ENCODE measurements at places on chromosomes 2 and 18.

- DNase-seq: no peak
Observed at GRCh38 chr18:23945416-23946079, 69.0 kb upstream of the TTC39C start.

DNA sequence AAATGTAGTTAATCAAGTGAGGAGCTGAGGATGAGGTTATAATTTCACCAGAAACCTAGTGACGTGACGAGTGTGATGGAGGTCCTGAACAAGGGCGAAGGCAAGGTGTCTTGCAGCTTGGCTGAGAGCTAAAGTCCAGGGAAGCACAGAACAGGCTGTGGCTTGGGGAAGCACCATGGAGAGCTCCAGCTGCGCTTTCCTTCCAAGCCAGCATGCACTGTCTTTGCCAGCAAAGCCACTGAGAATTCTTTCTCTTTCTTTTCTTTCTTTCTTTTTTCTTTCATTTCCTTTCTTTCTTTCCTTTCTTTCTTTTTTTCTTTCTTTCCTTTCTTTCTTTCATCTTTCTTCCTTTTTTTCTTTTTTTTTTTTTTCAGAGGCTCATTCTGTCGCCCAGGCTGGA lies 239.3 kb downstream of the FBXO15 start:
- peak; percentile 10 for DNase-seq

- DNase-seq: no peak
Observed at GRCh38 chr2:226270285-226271058, 529.1 kb downstream of the IRS1 start.

DNA sequence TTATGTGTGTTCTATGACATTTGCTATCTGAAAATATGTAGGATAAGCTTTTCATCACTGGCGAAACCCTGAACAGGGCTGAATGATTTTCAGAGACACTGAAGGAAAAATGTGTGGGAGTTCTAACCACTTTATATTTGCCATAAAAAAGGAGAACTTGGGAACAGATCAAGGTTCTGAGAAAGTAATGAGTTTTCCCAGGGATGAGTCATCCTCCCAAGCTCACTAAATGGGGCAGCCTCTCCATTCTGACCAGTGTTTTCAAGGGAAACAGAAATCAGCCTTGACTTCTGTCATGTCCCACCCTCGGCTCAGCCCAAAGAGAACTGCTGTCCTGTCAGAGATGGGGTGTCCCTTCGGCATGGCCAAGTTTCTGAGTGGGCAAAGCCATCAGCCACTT lies 2109.8 kb upstream of the CELF4 start:
- DNase-seq: peak; percentile 56

DNA sequence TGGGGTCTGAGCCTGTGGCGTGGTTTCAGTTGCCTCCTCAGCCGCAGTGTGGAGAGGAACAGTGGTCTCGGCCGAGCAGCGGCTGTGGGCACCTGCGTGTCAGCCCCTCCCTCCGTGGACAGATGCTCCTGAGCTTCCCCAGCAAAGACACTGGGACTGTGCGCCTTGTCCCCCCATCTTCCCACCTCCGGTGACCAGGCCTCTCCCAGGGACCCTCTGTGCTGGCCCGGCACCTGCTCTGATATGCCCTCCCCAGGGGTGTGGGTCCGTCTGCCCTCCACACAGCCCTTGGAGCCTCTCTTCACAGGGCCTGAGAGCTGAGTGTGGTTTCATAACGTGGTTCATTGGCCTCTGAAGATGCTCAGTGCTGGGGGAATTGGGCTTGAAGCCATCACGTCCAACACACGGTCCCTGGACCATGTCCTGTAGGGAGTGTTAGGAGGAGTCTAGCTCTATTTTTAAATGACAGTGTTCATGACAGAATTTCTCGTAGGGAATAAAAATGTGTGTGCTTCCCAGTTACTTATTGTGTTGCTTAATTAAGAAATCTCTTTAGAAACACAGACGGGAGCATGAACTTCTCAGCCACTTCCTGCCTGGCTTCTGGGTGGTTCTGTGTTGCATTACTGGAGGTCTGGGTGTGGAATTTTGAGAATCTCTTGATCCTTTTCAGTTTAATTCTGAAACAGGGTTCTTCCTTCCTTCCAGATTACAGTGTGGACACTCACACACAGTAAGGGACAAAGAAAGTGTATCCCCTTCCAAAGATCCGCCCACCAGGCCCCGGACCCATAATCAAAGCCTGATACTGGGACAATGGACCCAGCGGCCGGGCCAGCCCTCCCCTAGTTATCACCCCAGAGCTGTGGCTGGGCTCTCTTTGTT lies 110.7 kb downstream of the NFATC1 start:
- DNase-seq: peak; percentile 56

- DNase-seq: no peak
Observed at GRCh38 chr2:233835230-233836186, 18.8 kb downstream of the HJURP start.

DNA sequence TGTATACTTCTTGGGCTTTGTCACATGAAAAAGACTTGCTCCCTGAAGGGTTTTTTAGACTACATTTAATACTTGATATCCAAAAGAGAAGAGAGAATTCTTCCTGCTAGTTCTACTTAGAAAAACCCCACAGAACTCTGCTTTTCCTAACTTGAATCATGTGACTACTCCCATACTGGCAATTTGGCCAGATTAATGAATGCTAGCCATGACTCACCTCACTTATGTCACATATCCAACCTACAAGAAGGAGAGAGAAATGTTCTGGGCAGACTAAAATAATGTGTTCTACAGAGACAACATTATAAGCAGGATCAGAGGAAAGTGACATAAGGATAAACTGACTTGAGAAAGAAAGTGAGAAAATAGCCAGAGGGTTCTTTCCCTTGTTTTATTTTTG lies 249.3 kb upstream of the GULP1 start:
- peak; percentile 41 for DNase-seq

- DNase-seq: no peak
Observed at GRCh38 chr2:232966122-232966521, 46.9 kb downstream of the NGEF start.

DNA sequence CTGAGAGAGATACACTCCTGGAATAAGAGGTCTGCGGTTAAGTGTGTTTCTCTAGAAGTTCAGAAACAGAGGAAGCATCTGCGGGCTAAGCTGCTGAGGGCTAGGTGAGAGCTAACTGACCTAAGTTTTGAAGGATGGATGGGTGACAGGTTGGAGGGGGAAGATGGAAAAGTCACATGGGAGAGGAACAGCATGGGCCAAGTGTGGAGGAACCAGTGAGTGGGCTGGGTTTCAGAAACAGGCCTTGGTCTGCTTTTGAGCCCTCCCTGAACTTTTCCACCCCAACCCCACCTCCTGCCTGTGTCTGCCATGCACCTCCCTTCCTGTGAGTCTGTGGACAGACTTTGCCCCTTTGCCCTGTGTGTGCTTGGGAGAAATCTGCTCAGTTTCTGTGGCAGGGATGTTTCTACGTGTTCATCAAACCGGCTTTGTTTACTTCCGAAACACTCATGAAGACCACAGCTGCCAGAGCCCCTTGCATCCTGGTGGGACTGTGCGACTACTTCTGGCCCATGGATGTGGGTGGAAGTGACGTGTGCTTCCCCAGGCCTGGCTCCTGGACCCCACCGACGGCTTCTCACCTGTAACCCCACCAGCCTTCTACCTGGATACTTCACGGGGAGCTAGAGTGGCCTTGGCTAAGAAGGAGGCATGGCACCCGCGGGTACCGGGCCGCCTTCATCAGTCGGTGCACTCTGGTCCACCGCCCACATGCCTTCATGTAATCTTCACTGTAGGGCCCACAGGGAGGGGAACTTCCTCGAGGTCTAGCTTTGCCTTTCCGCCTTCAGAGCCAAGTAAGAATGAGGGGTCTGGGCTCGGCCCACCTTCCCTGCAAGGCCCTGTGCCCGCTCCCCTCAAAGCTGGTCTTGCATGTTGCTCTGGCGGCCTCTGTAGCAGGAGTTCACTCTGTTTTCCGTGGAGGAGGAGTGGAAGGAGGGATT lies 1.4 kb upstream of the HPCAL1 start:
- no peak for DNase-seq

GRCh38 chr2:51219468-51219867 lies 187.5 kb upstream of the NRXN1 start:
- DNase-seq: no peak

- no peak for DNase-seq
Observed at GRCh38 chr2:148730085-148730484, 85.5 kb downstream of the EPC2 start.

GRCh38 chr2:154400563-154401290 lies 297.8 kb upstream of the KCNJ3 start:
- DNase-seq: no peak

DNA sequence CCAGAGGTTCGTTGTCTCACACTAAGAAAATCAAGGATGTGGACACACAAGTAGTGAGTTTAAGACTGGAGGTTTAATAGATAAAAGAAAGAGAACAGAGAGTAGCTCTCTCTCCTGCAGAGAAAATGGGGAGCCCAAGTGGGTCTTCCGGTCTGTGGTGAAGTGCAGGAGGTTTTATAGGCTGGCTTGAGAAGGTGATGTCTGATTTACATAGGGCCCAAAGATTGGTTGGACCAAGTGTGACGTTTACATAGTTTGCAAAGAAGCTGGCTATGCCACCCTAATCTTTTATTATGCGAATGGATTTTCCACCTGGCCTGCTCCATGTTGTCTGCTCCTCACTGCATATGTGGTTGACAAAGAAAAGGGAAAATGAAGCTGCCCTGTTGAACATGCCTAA lies 430.4 kb upstream of the TRIB2 start:
- no peak for DNase-seq

All from AG08395 (cell line).